ENCODE measurements at places on chromosomes 7 and 10. TPM values are rescaled to one million over a fixed set of nuclear protein-coding genes. Genes with fewer than 3 reads are reported as not detected.

The MEOX2 gene
- total RNA-seq, result not detected

The CTAGE15 gene
- not detected for total RNA-seq

The VPS41 gene
- 132 TPM for total RNA-seq

The ZCWPW1 gene
- total RNA-seq, result 2.2 TPM

The BTBD16 gene
- total RNA-seq, result not detected
